KBM-7 (cell line): ENCODE measurements at places on chromosomes 7 and 10.

GRCh38 chr10:22550732-22551131 is 163.6 kb downstream of the PIP4K2A start:
- DNase-seq, result peak; percentile 49

DNA sequence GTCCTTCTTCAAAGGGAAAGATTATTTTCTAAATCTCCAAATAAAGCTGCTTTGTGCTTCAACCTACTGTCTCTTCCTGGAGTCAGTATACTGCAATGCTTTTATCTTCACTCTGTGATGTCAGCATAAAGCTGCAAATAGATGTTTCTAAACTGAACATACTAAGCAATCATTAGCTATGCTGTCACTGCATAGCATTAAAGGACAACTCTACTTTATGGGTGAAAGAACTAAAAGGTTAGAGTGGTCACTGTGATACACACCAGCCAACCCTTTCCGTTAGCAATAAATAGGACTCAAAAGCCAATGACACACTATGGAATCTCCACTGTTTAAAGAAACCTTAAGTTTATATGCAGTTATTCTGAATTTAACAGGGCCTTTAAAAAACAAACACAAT is 1.8 kb downstream of the CCDC186 start:
- no peak for DNase-seq

- no peak for DNase-seq
These were observed 362.5 kb upstream of the ZMIZ1 start for GRCh38 chr10:78706256-78706655.

DNA sequence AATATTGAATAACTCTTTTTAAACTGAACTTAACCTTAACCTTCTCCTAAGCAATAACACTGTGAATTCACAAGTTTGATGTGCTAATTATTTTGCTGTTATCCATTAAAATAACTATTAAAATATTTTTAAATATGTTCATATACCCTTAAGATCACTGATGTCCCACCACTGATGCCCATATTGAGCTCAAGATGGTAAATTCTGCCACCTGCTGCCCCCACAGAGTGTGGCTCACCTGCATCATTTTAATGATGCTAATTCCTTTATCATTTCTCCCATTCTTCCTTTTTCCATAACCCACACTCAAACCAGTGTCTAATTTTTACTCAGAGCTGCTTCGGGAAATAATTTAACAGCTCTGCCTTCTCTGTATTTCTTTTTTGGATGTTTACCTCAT is 82.3 kb upstream of the ARID5B start:
- DNase-seq, result no peak

GRCh38 chr10:110556969-110557601 is 10.4 kb upstream of the SMC3 start:
- DNase-seq, result peak; percentile 66

- DNase-seq, result peak; percentile 60
These were observed 4.4 kb upstream of the CCL26 start for GRCh38 chr7:75776295-75776971.

- no peak for DNase-seq
These were observed 27.9 kb downstream of the CADPS2 start for GRCh38 chr7:122858320-122858719.

- no peak for DNase-seq
These were observed 4.5 kb downstream of the CFAP46 start for GRCh38 chr10:132937861-132938260.
